ENCODE measurements at places on chromosomes 3 and 15.

DNA sequence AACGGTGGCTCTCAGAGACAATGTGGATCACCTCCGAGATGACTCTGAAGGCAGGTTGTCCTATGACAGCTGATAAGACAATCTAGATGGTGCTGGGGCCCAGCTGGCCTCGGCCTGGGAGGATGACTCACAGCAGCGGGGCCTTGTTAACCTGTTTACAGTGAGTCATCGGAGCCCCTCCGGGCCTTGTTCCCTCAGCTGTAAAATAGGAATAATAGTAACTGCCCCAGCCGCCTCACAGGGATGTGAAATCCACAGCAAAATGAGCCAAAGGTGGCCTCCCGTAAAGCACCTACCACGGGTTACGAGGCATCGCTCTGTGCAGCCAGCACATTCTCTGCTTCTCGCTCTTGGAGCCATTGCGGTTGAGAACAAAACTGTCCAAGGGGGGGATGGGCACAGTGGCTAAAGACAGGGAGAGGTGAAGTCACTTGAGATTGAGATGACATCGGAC, 88.6 kb upstream of the RASGRF1 start:
- DNase-seq = no peak

GRCh38 chr3:1591327-1592028, 498.7 kb downstream of the CNTN6 start:
- no peak for DNase-seq

GRCh38 chr15:39312984-39313383, 267.9 kb upstream of the THBS1 start:
- DNase-seq = no peak

DNA sequence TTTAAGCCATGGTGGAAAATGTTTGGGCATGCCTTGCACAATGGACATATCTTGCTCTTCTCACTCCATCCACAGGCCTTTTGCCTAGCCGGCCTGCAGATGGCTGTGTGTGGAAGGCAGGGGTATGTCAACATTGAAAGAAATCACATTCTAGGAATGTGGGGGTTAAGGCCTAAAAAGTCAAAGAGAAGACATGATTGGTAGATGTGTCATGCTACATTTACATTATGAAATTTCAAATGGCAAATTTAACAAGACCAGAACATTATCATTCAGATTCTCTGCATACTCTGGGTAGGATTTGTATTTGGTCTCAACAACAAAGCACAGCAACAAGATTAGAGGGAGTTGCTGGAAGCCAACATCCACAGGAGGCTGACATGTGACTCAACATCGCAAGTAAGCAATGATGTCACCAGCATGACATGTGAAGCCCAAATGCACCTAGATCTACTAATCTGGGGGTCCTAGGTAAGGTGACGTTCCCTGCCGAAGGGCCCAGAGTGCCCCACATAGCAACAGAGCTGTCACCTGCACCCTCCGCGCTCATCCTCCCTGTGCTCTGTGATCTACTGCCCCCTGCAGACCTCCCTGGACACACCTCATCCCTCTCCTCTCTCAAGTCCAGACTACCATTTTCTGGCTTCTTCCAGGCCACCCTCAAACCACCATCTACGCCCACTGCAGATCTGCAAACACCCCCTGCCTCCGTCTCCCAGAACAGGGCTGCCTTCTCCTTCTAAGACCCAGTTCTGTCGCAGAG, 39.4 kb downstream of the CLDN18 start:
- DNase-seq = no peak

- no peak for DNase-seq
Measured at GRCh38 chr3:134991472-134992010, 196.5 kb downstream of the EPHB1 start.

DNA sequence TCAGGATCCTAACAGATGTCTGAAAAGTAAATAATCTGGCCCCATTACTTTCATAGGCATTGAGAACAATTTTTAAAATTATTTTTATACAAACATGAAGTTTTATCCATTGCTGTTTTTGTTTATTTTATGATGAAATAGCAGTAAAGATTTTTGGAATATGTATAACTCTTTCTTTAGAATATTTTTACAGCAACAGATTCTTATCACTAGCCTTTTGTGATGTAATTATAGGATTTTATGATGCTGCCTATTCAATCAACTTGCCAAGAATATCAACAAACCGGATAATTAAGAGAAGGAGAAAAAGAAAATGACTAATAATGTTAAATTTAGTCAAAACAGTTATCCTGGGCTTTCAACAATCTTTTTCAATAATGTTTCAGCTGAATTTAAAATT, 386.3 kb downstream of the ZIC1 start:
- DNase-seq = no peak

DNA sequence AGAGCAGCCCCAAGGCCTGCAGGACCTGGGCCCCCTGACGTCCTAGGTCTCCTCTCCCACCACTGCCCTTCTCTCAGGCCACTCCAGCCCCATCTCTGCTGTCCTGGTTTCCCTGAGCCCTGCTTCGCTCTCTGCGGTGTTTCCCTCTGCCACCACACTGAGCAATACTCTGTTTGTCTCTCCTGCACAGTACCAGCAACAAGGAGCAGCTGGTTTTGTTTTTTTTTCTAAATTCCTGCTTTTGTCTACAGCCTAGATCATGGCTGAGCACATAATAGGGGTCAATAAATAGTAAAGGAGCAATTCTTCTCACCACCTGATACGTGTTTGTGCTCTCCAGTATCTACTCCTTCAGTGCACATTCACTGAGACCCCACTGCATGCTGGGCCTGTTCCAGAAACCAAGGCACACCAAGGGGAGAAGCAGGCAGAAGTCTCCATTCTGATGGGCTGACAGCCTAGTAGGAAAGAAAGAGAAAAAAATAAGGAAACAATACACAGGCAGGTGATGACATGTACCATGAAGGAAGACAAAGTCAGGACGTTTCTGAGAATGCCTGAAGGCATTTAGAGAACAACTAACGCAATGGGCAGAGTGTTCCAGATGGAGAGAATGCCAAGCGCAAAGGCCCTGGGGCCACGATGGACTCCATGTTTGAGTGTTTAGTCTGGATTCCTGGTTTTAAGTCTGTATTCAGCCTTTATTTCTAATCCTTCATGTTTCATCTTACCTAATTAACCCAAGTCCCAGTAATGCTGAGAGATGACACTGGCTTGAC, 6.0 kb upstream of the ACAD9 start:
- no peak for DNase-seq

GRCh38 chr3:122060040-122060698, 5.0 kb downstream of the CD86 start:
- no peak for DNase-seq
